ENCODE measurements at places on chromosomes 5 and 9.

GRCh38 chr9:128390813-128391711 lies 19.9 kb downstream of the URM1 start:
- no peak for DNase-seq

DNA sequence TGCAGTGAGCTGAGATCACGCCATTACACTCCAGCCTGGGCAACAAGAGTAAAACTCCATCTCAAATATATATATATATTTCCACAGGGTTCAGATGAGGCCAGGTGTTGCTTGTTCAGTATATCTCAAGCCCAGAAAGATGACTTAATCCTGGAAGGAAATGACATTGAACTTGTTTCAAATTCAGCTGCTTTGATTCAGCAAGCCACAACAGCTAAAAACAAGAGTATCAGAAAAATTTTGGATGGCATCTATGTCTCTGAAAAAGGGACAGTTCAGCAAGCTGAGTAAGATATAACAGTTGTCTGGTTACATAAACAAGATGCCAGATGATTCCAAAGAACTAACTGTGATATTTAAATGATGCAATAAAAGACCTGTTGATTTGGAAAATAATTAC lies 352.0 kb downstream of the KCTD16 start:
- no peak for DNase-seq

DNA sequence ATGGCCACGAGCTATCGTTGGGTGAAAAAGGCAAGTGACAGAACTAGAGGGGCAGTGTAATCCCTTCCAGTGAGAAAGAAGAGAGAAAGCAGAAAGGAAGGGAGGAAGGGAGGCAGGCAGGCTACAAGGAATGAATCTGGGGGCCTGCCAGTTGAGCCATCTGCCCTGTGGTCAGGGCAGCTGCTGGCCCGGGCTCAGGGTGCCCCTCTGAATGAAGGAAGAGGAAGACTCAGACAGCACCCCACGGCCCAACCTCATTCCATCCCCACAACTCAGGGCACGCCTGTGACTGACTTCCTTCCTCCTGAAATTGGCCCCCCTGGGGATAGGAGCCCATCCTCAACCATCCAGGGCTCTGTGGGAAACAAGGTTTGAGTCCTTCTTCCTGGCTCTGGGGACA lies 20.3 kb upstream of the FLT4 start:
- no peak for DNase-seq

DNA sequence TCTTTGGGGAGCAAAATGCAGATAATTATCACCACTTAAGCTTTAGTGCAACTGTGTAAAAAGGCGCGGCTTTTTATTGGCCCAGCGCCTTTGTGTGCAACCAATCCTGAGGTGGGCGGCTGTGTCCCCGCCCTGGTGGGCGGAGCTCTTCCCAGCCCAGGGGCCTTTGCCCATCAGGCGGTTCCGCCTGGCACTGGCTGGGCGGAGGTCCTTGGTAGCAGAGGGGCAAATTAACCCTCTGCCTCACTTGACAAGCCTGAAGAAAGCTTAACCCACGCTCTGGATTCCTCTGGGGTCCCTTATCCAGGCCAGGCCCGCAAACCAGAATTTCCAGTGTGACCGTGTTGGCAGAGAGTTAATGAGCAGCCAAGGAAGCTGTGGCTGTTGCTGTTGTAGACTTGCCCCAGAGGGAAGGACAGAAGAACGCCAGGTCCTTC lies 12.8 kb upstream of the NIPAL4 start:
- no peak for DNase-seq

- no peak for DNase-seq
Observed at GRCh38 chr9:134590240-134591081, 51.1 kb upstream of the COL5A1 start.

- DNase-seq = peak; percentile 23
Observed at GRCh38 chr9:20538956-20539355, 83.3 kb downstream of the MLLT3 start.

DNA sequence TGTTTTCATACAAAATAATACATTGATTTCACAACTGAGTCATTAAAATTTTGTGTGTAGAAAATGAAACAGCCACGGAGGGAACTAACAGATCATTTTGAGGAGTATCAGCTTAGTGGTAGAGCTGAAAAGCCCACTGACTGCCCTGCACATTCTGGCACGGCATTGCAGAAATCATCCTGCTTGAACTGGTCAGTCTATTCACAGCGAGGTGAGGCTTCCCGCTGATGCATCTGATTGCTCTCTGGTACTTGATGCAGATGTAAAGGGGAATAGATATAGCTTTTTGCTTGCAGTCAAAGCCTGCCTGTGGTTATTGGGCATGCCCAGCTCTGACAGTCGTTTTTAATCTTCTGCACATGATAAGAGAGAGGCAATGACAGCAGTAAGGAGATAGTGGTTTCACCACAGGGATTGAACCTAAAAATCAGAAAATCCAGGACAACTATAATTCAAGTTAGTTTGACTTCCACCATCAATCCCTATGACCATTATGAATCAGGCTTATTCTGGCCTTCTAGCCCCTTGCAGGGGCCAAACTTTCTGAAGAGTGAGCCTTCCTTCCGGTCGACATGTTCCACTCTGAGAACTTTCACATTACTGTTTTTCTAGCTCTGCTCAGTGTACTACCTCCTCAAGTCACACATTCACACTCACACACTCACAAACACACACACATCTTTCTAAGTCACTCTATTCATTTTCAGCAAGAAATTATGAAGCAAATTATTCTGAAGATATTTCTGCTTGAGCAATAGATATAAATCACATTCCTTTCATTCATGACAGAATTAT lies 782.8 kb upstream of the NUDT12 start:
- DNase-seq = no peak

DNA sequence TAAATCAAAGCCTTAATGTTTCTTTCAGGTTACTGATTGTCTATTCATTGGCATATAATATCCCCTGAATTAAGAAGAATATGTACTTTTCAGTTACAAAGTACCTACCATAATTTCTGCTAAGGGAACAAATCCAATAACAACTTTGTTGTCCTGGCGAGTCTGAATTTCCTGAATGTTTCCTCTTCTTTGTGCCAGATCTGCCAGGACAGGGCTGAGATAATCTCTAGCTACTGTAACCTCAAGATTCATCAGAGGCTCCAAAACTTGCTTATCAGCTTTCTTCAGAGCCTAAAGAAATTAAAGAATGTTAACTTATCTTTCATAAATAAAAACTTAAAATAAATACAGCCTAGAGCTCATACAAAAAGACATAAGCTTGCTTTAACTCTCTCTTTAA lies 37.2 kb downstream of the HEXB start:
- DNase-seq = no peak

GRCh38 chr9:89357331-89358197 lies 39.3 kb downstream of the SECISBP2 start:
- DNase-seq = no peak

GRCh38 chr5:62312674-62313073 lies 6.7 kb downstream of the KIF2A start:
- no peak for DNase-seq

DNA sequence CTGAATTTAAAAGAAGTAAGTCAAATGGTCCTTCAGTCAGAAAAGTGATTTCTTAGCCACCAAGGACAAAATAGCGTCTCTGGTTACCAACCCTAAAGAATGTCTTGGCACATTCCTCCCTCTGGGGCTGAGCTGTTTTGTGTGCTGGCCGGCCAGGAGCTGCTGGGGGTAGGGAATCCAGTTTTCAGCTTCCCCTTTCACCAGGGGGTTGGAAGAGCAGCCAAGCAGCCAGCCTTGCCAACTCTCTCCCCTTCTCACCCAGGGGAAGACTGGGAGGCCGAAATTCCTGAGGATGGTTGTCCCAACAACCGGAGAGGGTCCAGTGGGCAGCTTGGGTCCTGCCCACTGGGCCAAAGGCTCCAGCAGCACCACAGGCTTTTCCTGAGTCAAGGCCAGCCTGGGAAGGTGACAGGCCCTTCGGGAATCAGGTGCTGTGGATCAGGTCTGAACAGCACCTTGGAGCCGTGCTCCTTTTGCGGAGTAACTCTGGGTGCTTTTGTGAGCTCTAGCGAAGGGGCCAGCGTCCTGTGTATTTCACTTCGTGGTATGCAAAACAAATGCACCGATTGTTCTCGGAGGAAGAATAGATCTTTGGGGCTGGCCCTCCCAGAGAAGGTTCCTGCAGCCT lies 4.2 kb downstream of the WWC1 start:
- DNase-seq = peak; percentile 91

DNA sequence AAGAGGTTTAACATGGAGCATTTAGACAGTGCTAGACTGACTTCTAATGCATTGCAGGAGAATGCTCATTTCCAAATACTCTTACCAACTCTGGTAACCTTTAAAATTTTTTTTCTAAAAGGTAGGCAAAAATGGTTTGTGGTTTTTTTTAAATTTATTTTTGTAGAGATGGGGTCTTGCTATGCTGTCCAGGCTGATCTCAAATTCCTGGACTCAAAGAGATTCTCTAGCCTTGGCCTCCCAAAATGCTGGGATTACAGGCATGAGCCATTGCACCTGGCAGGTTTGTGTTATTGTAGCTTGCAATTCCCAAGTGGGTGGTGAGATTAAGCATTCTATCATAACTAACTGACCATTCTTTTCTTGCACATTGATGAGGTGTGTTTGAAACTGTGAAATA lies 43.0 kb upstream of the TBC1D2 start:
- DNase-seq = no peak

DNA sequence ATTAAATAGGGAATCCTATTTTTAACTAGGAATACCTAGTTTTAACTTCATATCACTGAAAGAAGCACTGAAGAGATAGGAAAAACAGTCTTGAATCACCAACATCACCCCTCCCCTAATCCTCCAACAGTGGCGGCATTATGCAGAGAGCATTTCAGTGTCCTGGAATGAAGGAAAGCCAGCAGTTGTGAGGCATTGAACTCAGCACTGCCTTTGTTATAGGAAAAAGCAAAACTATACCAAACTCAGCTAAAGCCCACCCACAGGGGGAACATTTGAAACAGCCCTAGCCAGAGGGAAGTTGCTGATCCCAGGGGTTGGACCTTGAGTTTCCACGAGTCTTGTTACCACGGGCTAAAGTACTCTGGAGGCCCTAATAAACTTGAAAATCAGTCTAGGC lies 310.6 kb upstream of the EDIL3 start:
- no peak for DNase-seq
